ENCODE measurements at places on chromosomes 12 and 14. TPM values are rescaled to one million over a fixed set of nuclear protein-coding genes. Genes with fewer than 3 reads are reported as not detected.

DNA sequence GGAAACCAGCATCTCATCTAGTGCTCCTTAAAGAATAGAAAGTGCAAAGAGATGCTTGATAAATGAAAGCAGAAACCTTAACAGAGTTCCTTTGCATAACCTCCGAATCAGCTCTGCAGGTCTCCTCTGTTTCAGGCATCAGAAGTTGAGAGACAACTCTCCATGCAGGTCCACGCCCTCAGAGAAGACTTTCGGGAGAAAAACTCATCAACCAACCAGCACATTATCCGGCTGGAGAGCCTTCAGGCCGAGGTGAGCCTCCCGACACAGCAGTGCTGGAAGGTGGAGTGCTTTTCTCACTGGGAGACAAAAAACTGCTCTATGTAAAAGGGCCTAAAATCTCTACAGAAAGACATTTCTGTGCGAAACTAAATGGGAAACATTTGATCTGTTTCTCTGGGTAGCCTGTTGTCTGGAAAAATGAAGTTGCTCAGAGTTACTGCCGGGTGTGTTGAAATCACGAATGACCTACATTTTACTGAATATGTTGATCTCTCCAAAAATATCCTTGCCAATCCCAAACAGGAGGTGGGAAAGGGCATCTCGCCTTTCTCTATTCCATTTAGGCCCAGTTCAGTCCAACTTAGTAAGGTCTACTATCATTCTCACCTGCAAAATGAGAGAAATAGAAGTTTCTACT is 54.9 kb downstream of the RAB35 start:
- no peak for DNase-seq
- H3K27ac ChIP-seq: peak overlapping the region; percentile 56
- peaks cover 9% of the 10 kb centered on the region for H3K4me1 ChIP-seq
- no peak overlapping the region for H3K4me3 ChIP-seq
- H3K36me3 ChIP-seq: peaks cover 21% of the 10 kb centered on the region

- no peaks in the 10 kb centered on the region for H3K27me3 ChIP-seq
- H3K4me3 ChIP-seq: no peak overlapping the region
- H3K27ac ChIP-seq: no peak overlapping the region
- peaks cover 17% of the 10 kb centered on the region for H3K4me1 ChIP-seq
- H3K36me3 ChIP-seq: peaks cover 2% of the 10 kb centered on the region
Observed at GRCh38 chr12:112179341-112179740, 54.0 kb downstream of the TRAFD1 start.

- H3K4me3 ChIP-seq: peak overlapping the region; percentile 90
- H3K27me3 ChIP-seq: no peaks in the 10 kb centered on the region
- no peaks in the 10 kb centered on the region for H3K36me3 ChIP-seq
- H3K27ac ChIP-seq: peak overlapping the region; percentile 49
- H3K4me1 ChIP-seq: peaks cover 26% of the 10 kb centered on the region
- no peak for DNase-seq
Observed at GRCh38 chr14:100215330-100215885, 23.5 kb upstream of the YY1 start.

DNA sequence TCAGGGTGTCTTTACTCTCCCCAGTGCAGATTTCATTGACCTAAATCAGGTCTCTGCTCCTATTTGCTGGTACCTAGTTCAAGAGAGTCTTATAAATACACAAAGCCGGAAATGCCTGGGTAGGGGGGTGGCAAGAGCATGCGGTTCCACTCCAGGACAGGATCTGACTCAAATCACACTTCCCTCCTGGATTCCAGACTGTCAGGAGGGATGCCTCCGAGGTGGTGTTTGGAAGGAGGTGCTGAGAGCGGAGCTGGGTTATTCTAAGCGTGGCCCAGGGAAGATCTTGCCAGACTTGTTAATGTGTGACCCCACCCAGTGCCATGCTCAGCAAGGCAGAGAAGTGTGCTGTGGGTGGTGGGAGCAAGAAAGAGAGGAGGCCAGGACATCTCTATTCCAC is 49.8 kb downstream of the B4GALNT3 start:
- H3K36me3 ChIP-seq: no peaks in the 10 kb centered on the region
- H3K27me3 ChIP-seq: peaks cover 7% of the 10 kb centered on the region
- no peaks in the 10 kb centered on the region for H3K4me1 ChIP-seq
- DNase-seq: no peak

DNA sequence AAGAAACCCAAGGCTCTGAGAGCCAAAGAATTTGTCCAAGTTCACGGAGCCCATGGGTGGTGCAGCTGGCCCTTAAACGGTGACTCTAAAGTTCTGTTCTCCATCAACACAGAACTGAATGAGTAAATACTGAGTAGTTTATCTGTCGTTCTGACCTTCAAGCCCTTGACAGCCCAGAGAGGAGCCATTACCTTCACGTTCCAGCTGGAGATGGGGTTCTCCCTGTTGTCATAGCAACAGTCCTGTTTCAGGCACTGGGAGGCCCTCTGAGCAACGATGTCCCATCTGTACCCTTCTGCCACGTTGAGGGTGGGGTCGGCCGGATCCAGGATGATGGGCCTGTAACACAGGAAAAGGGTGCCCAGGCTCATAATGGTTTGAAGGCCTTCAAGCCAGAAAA is 7.5 kb upstream of the C12orf43 start:
- H3K4me1 ChIP-seq: no peaks in the 10 kb centered on the region
- DNase-seq: no peak
- no peak overlapping the region for H3K4me3 ChIP-seq
- no peaks in the 10 kb centered on the region for H3K36me3 ChIP-seq
- H3K27me3 ChIP-seq: no peaks in the 10 kb centered on the region
- H3K27ac ChIP-seq: no peak overlapping the region

GRCh38 chr12:124921200-124922031 is 7.0 kb upstream of the UBC start:
- H3K36me3 ChIP-seq: peaks cover 2% of the 10 kb centered on the region
- DNase-seq: peak; percentile 89
- H3K4me3 ChIP-seq: peak overlapping the region; percentile 92
- peaks cover 89% of the 10 kb centered on the region for H3K4me1 ChIP-seq
- H3K27ac ChIP-seq: peak overlapping the region; percentile 100
- no peaks in the 10 kb centered on the region for H3K27me3 ChIP-seq

DNA sequence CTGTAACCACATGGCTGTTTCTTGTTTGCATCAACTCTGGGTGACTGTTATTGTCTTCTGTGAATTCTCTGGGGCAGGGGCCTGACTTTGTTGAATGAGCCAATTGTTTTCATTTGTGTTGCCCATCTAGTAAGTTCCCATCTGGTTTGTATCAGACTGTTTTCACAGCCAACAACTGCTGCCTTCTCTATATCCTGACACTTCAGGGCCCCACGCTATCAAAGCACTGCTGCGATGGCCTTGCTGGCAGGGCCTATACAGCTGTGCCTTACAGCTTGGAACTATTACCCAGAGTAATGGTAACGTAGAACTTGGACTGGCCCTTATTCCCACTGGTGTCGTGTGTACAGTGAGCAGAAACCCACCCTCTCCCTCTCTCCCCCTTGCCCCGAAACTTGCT is 104.3 kb upstream of the DACT1 start:
- no peak overlapping the region for H3K4me3 ChIP-seq
- no peaks in the 10 kb centered on the region for H3K27me3 ChIP-seq
- no peak for DNase-seq
- H3K36me3 ChIP-seq: peaks cover 2% of the 10 kb centered on the region
- no peak overlapping the region for H3K27ac ChIP-seq

- peaks cover 11% of the 10 kb centered on the region for H3K27me3 ChIP-seq
- DNase-seq: no peak
- no peak overlapping the region for H3K27ac ChIP-seq
- no peak overlapping the region for H3K4me3 ChIP-seq
Observed at GRCh38 chr12:10163084-10163483, 8.8 kb downstream of the OLR1 start.

BTG1 gene
- total RNA-seq: 258 TPM

DNA sequence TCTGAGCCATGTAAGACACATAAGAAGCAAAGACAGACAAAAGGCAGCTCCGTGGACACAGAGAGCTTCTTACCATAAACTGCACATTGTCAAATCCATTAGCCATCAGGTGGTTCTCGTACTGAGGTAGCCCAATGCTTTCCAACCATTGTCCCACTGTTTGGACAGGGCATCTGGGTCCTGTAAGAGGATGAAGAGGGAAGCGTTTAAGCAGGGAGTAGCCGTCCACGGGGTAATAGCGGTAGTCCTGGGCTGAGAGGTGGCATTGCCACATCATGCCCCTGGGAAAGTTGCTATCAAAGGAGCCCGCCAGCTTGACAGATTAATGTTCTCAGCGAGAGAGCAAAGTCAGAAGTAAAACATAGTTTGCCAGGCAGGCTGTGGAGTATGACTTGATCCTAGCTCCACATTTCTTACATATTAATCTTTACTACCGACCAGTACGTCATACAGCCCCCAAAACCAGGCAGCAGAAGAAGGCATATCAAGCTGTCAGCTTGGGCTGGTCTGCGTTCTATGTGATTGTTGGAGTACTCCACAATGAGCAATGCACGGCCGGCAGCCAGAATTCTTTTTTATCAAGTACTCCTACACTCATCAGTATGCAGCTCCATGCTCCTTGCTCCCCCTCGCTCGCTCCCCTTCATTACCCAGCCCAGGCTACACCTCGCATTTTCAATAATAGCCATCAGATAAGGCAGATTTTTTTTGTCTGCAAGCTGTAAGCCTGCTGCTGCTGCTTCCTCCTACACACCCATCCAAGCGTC is 493.2 kb upstream of the GARIN6 start:
- H3K27ac ChIP-seq: no peak overlapping the region
- H3K4me3 ChIP-seq: no peak overlapping the region
- no peak for DNase-seq
- no peaks in the 10 kb centered on the region for H3K4me1 ChIP-seq
- H3K27me3 ChIP-seq: no peaks in the 10 kb centered on the region

DNA sequence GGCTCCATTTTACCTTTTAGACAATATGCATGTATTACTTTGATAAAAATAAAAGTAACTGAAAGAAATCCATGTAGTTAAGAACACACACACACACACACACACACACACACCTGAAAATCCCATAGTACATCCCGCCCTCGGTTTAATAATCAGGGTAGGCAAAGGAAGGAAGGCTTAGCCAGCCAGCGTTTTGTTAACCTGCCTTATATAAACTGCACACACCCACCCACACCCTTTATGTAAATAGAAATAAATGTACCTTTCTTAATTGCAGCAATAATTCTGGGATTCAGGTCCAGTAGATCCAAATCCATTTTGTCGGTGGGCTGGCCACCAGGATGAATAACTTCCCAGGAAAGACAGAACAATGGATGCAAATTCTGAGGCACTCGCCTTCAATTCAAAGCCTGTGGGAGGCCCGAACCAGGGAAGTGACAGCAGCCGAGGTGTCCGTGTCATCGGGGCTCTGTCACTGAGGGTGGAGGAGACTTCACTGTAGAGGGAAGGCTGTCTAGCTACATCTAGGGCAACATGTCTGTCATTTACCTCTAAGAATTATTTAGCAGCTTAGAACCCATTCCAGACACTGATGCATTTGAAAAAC is 4.4 kb downstream of the XRCC3 start:
- peak overlapping the region; percentile 60 for H3K27ac ChIP-seq
- DNase-seq: no peak
- H3K4me1 ChIP-seq: peaks cover 28% of the 10 kb centered on the region
- H3K4me3 ChIP-seq: no peak overlapping the region
- H3K36me3 ChIP-seq: no peaks in the 10 kb centered on the region

DNA sequence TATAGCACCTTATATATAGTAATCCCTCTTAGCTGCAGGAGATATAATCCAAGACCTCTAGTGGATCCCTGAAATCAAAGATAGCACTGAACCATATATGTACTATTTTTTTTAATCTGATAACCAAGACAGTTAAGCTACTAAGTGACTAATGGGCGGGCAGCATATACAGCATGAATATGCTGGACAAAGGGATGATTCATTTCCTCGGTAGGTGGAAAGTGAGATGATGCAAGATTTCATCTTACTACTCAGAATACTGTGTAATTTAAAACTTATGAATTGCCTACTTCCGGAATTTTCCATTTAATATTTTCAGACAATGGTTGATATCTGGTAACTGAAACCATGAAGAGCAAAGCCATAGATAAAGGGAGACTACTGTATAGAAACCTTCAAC is 36.2 kb downstream of the PRMT8 start:
- DNase-seq: no peak
- no peak overlapping the region for H3K4me3 ChIP-seq
- no peak overlapping the region for H3K27ac ChIP-seq
- H3K27me3 ChIP-seq: peaks cover 14% of the 10 kb centered on the region

All from activated T-cell treated with anti-CD3 and anti-CD28 coated beads, Interleukin-2, amount 50 U/mL, for 72 hours (primary cell).